Prostate gland (tissue), 2 donors: ENCODE measurements at places on chromosomes 5 and 9. TPM values are rescaled to one million over a fixed set of nuclear protein-coding genes. Genes with fewer than 3 reads are reported as not detected.

DNA sequence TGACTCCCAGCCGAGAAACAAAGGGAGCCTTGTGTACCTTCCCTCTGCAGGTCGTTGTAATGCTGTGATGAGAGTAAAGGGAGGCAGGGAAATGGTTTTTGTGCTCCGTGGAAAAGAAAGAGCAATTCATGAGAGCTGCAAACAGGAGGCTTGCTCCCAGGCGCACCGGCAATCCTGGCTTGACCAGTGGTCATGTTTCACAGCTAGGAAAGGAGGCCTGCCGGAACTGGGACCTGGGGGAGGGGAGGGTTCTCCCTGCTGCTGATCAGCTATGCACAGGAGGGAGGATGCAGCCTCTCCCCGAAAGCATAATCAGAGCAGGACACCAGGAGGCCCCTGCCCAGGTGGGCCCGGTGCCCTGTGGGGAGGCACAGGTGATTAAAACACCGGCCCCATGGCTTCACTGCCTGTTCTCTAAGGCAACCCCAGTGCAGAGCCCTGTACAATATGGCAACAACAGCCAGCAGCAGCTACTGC is 131.3 kb downstream of the ZDHHC21 start:
- DNase-seq = no peak

GRCh38 chr5:96706433-96707111 is 44.4 kb downstream of the CAST start:
- DNase-seq = no peak

- DNase-seq = no peak
Measured at GRCh38 chr9:93668261-93668871, 92.0 kb downstream of the PHF2 start.

The HAPLN1 gene
- not detected for total RNA-seq

- DNase-seq = no peak
Measured at GRCh38 chr9:38527503-38527902, 92.9 kb downstream of the ANKRD18A start.

DNA sequence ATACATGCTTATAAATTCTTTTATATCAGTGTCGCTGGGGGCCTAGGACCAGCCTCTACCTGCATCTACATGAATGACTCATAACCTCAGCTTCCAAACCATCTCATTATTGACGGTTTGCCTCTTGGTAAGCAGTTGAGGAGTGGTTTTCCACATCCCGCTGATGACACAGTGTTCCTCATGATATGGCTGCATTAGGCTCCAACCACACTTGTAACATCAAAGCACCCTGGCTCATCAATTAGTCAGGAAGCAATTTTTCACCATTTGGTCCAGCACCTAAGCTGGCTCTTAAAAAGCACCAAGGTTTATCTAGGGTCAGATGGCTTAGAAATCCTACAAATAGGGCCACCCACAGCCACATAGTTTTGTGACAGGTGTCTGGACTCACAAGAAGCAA is 402.4 kb downstream of the ARHGEF28 start:
- DNase-seq = no peak

GRCh38 chr5:131906668-131907067 is 38.8 kb downstream of the MEIKIN start:
- DNase-seq = no peak

The IFNK gene
- total RNA-seq = not detected

The ZDHHC11 gene
- 9.8 TPM for total RNA-seq

- no peak for DNase-seq
Measured at GRCh38 chr9:126261584-126262356, 64.9 kb upstream of the MVB12B start.

DNA sequence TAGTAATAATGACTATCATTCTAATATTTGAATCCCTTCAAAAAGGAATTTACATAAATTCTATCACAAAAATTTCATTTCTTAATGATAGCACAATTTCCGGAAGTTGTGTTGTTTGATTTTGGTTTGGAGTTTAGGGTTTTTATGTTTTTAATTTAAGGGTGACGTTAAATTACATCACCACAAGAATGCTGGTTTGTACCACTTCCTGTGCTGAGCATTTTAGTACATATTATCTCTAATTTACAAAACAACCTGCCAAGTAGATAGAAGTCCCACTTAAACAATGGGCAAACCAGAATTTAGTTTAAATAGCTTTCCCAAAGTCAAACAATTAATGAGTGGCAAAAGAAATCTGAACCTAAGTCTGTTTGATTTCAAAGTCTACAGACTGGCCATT is 63.4 kb downstream of the DENND1A start:
- DNase-seq = no peak

GRCh38 chr9:137083394-137084004 is 3.3 kb upstream of the MAN1B1 start:
- DNase-seq = no peak

The CCL27 gene
- total RNA-seq = not detected

- DNase-seq = no peak
Measured at GRCh38 chr5:77294185-77294584, 83.7 kb downstream of the PDE8B start.

DNA sequence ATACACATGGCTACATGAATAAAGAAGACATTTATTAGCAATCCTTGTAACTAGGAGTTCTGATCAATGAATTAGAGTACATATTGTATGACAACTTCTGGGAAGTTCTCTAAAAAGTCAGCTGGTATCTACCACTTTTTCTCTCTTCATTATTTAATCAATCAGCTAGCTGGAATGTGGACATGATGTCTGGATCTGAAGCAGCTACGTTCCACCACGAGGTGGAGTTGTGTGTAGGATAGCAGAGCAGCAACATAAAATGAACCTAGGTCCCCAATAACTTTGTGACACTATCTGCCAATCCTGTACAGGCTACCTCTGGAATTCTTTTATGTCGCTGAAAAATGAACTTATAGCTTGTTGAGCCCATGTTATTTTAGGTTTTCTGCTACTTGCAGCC is 32.9 kb upstream of the ENTREP1 start:
- DNase-seq = no peak

GRCh38 chr5:170874017-170874416 is 12.2 kb downstream of the RANBP17 start:
- no peak for DNase-seq

DNA sequence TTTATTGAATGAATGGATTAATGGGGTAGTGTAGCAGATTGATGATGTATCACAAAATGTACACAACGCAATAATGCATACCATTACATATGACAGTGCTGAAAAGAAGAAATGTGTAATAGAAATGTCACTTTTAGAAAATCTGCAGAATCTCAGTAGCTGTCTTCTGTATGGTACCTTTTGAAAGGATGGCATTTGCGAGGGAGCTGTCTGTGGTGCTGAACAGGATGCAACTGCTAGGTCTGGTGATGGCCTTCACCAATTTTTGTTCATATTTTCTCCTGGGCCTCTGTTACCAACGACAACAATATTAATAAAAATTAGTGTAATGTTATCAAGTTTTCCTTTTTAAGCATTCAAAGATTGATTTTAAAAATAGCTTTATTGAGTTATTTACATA is 36.2 kb upstream of the OTULIN start:
- peak; percentile 24 for DNase-seq

DNA sequence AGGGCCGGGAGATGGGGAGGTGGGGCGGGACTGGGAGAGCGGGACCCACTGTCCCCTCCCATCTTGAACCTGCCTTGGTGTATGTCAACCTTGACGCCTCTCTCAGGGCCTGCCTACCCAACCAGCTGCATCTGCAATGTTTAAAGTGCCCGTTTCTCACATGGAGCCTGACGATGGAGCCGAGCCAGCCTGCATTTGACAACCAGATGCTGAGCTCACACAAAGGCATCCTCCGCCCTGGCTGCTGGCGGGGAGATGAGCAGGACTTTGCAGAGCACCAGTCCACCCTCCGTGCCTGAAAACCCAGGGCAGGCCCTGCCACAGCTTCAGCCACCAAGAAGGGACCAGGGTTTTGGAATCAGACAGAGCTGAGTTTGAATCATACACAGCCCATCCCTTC is 141.1 kb upstream of the SMIM23 start:
- DNase-seq = no peak

The CDKN2B gene
- 5.4 TPM for total RNA-seq

The LCN1 gene
- not detected for total RNA-seq

The ZNF346 gene
- total RNA-seq = 34.4 TPM

The CCNO gene
- 7.2 TPM for total RNA-seq

- no peak for DNase-seq
Measured at GRCh38 chr5:109324931-109325330, 84.8 kb downstream of the PJA2 start.

The CARD6 gene
- 1.3 TPM for total RNA-seq

DNA sequence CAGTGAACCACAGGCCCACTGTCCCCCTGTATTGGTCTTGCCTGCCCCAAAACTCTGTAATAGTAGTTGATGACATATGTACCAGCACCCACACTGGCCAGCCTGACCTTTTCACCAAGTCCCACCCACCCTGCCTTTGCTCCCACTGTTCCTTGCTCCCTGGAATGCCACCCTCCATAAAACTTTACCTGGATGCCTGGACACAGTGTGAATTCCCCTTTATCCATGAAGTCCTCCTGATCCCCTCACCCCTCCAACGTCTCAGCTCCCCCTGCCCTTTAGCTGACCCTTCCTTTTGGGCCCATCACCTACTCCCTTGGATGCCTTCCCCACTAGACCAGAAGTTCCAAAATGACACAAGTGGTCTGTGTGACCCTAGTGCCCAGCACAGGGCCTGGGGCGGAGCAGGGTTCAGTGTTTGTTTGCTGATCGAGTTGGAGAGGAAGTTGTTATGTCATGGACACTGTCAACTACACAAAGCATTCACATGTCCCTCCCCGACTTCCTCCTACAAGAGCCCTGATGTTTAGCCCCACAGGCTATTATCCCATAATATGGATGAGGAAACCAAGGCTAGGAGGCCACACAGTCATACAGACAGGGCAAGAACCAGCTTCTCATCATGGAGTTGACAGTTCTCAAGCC is 16.1 kb downstream of the AMBP start:
- DNase-seq = no peak

GRCh38 chr5:155989879-155990278 is 337.1 kb upstream of the SGCD start:
- DNase-seq = no peak

The NUTM2F gene
- not detected for total RNA-seq

- no peak for DNase-seq
Measured at GRCh38 chr5:156051972-156052371, 275.0 kb upstream of the SGCD start.

GRCh38 chr9:136194540-136194939 is 10.4 kb downstream of the LHX3 start:
- no peak for DNase-seq

DNA sequence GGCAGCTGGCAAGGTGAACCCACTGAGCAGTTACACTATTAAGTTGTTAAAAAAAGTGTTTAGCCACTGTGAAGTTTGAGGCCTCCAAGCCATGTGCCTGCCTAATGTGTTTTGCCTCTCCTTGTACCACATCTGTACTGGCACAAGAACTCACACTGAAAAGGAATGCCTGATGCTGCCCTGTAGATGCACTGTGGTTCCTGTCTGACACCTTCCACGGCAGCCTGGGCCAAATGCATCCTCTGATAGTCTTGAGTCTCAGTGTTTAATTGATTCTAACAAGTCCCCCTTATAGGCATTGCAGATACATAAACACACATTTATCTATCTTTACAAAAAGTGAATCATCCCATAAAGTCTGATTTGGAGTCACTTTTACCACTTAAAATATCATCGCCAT is 169.9 kb downstream of the TTC39B start:
- DNase-seq = no peak

DNA sequence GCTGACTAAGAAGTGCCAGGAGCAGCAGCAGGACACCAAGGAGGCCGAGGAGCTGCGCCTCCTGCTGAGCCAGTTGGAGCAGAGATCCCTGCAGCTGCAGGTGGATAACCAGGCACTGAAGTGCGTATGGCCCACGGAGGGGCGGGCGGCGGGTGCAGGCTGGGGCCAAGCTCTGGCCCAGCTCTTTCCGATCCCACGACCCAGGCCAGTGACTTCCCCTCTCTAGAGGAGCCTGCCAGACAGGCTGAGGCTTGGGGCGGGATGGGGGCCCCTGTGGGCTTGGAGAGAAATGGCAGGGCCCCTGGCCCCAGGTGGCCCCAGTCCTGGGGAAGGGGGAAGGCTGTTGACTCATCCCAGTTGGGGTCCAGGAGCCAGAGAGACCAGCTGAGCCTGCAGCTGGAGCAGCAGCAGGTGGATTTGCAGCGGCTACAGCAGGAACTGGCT is 3.6 kb downstream of the PTRH1 start:
- DNase-seq = no peak

The NOXA1 gene
- 7.5 TPM for total RNA-seq

- DNase-seq = no peak
Measured at GRCh38 chr9:75198436-75198835, 110.1 kb downstream of the OSTF1 start.

The PCDHA9 gene
- 0.51 TPM for total RNA-seq

DNA sequence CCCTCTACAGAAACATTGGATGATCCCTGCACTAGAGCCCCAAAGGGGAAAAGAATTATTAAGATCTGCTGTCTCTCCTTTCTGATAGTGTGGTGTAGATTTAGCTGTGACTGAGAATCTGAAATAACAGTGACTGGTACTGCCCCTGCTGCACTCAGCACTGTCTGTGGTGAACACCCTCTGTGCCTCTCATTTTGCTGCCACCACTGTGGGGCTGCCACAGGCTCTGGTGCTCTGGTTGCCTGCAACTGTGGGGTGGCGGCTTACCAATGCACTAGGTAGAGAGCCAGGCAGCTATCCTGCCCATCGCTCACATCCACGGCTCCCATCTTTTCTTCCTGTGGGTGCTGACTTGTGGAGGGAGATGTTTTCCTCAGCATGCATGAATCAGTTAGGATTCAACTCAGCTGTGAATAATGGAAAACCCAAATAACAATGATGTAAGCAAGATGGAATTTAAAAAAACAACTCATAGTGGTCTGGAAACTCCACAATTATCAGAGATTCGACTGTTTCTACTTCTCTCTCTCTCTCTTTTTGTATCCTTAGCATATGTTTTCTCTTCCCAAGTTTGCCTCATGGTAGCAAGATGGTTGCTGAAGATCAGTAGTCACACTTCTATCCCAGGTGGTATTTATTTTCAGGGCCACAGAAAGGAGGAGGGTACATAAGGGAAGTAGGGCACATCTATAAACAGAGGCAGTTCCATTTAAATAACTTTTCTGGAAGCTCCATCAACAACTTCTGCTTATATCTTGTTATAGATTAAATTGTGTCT is 99.8 kb upstream of the DAP start:
- no peak for DNase-seq

The SPINK7 gene
- total RNA-seq = not detected

- no peak for DNase-seq
Measured at GRCh38 chr5:88248743-88249540, 19.7 kb downstream of the TMEM161B start.
